ENCODE measurements at places on chromosomes 5 and 9.

GRCh38 chr9:87193925-87194868 is 246.9 kb upstream of the GAS1 start:
- DNase-seq: no peak

GRCh38 chr5:120053841-120054240 is 410.3 kb upstream of the PRR16 start:
- DNase-seq: no peak

DNA sequence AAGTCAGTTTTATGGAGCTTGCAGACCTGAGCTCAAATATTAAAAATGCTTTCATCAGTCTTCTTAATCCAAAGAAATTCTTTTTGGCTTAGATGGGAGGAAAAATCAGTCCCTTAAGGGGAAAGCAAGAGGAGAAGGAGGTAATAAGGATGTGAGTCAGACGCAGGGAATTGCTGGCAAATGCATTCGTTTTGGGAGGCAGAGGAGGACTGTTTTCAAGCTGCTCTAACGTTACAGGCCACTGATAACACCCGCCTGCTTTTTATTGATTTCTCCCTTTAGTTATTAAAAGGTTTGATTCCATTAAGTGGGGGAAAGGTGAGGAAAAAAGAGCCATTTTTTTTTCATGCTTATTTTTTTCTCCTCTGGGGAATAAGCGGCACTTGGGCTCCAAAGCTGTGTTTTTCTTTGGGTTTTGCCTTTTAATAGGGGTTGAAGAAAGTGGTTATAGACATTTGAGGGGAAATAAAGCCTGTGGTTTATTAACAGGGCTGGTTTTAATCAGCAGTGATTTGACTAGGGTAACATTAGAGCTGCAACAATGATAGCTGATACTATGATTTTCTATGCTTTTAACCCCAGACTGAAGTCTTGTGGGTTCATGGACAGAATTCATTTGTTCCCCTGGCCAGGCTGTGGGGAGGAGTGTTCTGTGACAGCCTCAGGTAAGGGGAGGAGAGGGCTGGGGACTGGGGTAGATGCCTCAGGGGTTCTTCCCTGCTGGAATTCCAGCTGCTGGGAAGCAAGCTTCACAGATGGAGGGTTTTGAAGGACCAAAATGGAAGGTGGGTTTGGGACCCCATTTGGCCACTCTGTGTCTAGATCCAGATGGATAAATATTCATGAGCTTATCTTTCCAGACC is 225.2 kb downstream of the GAS1 start:
- no peak for DNase-seq

- DNase-seq: no peak
Observed at GRCh38 chr9:69246629-69247028, 72.6 kb downstream of the TJP2 start.

- no peak for DNase-seq
Observed at GRCh38 chr5:68405026-68405684, 189.6 kb downstream of the PIK3R1 start.

DNA sequence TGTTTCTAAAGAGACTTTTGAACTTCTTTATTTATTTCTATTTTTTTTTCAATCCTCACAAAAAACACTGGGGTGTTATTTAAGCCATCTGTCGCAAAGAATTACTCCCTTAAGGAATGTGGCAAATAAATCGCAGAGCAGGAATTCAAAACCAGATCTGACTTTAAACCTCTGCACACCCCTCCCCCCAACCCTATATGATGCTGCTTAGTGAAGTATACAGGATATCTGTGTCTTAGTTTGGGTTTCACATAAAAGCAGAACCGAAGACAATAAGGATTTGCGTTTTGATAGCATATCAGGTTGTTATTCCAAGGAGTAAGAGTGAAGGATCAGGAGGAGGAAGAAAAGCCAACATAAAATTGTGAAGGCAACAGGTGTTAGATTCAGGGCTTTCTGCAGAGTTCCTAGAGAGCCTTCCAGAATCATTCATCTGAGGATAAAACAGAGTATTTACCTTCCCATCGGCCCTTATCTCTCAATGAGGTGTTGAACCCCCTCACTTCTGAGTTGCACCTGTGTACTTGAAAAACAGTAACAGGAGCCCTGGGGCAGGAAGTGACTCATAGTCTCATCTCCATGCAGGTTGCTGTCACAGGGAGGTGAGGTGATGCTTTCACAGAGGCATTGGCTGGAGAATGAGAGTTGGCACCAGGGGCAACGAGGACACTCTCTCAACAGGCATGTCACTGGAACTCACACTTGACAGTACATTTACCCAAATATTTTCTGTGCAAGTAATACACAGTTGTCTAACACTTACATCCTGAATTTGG is 33.5 kb upstream of the DMRT3 start:
- no peak for DNase-seq

- DNase-seq: no peak
Observed at GRCh38 chr5:172945151-172945550, 14.1 kb upstream of the RPL26L1 start.

GRCh38 chr5:172453986-172454357 is 353 bp downstream of the SH3PXD2B start:
- peak; percentile 20 for DNase-seq

DNA sequence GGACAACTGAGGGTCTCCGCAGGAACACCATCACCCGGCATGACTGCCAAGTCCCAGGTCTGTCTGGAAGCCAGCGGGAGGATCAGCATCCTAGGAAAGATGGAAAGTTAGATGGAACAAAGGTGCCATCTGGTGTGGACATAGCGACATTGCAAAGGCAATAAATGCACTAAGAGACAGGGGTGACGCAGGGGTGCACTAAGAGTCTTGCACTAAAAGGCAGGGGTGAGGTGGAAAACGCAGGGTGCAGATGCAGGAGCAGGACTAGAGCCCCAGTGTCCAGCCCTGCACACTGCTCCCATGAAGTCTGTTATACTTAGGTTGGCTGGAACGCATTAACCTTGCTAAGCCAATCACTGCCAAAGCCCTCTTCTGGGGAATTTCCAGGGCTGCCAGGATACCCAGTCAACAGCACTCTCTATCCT is 15.5 kb downstream of the ATOX1 start:
- DNase-seq: no peak

DNA sequence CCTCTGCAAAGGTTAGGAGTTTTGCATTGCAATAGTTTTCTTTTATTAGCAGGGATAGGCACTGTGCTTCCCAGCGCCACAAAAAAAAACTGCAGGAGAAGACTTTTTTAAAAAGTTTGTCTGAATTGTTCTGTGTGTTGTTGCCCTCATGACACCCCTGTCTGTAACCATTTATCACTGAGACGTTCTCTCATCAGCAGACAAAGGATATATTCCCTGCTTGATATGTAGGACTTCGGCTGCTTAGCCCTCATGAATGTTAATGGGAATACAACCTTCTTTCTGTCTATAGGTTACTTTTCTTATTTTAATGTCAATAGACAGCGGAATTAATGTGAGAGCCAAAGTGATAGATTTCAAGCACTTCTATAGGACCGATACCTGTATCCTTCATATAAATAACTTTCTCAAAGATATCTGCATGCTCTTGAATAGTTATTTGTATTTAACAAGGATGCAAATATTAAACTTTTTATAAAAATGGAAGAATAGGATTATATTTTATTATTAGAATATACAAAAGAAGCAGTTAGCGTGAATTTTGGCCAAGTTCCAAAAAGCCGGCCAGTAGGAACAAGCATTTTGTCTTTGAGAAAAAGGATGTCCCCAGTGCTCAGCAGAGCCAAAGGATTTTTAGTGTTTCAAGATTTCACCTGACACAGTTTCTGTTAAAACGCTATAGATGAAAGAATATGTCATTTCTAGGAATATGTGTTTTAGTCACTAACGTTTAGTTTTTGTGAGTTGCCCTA is 1.5 kb upstream of the LYSMD3 start:
- DNase-seq: no peak

DNA sequence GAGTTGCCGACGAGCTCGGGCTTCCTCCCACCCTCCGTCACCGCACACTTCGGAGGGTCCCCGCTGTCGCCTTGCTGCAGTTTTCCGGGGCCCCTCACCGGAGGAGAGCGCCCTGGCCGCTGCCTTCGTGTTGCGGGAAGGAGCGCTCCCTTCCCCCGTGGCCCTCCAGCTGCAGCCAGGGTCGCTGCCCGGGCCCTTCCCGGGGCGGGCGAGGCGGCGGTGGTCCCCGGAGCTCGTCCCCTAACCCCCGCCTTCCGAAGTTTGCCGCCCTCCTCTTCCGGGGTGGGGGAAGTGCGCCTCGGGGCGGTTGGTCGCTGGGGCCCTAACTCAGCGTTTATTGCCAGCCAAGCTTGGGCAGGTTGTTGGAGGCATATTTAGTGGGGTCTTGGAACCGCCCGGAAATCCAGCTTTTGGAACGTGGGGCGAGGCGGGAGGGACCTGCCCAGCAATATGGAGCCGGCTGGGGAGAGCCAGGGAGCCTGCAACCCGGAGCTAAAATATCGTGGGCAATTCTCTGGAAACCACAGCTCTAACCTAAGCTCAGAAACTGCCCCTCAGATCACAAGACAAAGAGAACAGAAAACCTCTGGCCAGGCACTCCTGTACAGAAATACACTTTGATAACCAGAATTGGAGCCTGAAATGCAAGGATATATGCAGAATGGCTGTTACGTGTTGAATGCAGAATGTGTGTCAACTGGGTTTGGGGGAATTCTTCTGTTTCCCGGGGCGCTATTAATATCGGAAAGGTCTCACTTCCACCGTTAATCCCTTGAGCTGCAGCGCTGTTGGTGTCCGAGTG is 890 bp downstream of the PIK3R1 start:
- peak; percentile 60 for DNase-seq

DNA sequence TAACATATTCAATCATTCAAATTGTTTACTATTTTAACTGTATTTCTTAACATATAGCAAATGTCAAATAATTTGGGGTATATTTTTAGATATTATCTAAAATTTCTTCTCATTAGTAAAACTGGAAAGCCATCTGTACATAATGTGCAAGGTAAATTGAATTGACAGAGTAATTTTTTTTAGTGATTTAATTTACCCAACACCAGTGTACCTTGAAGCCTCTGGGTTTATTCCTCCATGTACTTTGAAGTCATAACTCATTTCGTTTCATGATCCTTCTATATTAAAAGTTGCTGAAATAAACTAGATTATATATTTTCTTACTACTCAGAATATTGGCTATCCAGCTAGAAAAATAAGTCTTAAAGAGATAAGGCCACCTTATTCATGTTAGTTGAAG is 674.9 kb downstream of the PRR16 start:
- no peak for DNase-seq

DNA sequence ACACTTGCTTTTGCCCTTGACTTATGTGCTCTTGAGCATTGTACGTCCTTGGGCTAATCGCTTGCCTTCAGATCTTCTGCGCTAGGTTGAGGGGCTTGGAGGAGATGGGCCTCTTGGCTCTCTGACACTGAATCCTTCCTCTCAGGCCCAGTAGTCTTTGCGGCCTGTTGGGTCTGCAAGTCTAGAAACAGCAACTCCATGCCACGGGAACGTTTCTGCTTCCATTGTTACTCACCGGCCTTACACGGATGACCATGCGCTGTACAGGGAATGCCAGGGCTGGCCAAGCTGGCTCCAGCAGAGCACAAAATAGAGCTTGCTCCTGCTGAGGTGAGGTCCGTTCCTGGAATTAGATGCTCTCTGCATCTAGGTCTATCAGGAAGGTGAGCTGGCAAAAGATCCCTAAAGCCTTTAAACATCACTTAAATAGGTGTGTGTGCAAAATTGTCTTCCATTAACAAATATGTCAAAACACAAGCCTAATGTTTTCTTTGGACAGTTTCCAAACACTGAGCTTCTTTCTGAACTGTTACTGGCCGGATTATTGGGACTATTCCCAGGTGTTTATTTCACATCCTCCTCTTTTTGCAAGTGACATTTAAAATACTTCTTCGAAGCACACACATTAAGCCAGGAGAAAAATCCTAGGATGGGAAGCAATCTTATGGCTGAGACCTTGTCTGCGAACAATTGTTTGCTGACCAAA is 29.7 kb downstream of the DAPK1 start:
- no peak for DNase-seq

- DNase-seq: no peak
Observed at GRCh38 chr9:137349471-137350033, 47.5 kb upstream of the NRARP start.

DNA sequence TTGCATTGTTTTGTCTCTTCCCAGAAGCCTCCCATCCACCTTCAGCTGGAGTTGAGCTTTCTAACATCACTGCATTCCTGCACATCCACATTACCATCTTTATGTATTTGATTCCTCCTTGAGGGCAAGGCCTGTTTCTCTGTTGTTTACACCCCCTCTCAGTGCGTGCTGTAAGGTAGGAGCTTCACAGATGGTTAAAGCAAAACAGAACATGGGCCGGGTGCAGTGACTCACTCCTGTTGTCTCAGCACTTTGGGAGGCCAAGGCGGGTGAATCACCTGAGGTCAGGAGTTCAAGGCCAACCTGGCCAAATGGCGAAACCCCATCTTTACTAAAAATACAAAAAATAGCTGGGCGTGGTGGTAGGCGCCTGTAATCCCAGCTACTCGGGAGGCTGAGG is 110.9 kb downstream of the KCNIP1 start:
- no peak for DNase-seq

GRCh38 chr5:167769846-167770413 is 521.5 kb upstream of the WWC1 start:
- DNase-seq: no peak

- DNase-seq: no peak
Observed at GRCh38 chr9:81543695-81544094, 145.7 kb downstream of the TLE1 start.

DNA sequence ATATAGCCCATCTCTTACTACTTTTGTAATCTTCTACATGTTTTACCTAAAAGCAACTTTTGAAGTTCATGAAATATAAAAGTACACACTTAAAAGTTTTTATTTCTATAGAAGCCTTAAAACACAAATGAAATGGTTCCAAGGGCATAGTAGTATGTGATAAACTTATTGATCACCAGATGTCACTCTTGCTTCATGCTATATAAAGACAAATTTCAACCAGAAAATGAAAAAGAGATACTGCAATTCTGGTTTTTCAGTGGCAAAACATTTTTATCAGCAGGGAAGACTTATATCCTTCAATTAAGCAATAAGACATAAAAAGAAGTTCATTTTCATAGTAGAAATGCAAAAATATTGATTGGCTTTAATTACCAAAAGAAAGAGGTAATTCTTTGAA is 69.4 kb upstream of the FBXL17 start:
- no peak for DNase-seq

DNA sequence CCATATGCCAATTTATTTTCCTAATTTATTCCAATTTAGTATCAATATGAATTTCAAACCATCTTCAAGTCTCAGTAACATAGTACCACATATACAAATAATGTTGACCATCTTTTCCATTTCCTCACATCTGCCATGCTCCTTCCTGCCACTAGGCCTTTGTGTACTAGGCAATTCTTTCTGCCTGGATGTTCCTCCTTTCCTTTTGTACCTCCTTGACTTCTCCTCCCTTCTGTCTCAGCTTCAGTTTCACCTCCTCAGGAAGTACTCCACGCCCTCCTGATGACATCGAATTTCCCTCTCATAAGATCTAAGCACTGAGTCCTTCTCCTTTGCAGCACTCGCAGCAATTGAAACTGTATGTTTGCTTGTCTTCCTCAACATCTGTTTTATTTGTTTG is 53.9 kb downstream of the MEF2C start:
- DNase-seq: no peak

GRCh38 chr9:12878351-12878978 is 103.6 kb downstream of the LURAP1L start:
- DNase-seq: no peak
